ENCODE measurements at places on chromosomes 4 and X. TPM values are rescaled to one million over a fixed set of nuclear protein-coding genes. Genes with fewer than 3 reads are reported as not detected.

SPACA5 gene
- not detected for polyA plus RNA-seq

DGKK gene
- not detected for polyA plus RNA-seq

MAGED4B gene
- 34.2 TPM for polyA plus RNA-seq

CLTRN gene
- polyA plus RNA-seq = 0.83 TPM

USP17L12 gene
- polyA plus RNA-seq = not detected

PDK3 gene
- 1.5 TPM for polyA plus RNA-seq

RELL1 gene
- polyA plus RNA-seq = 17.2 TPM

CENPVL1 gene
- not detected for polyA plus RNA-seq

UGT2B7 gene
- polyA plus RNA-seq = not detected

- no peak for DNase-seq
Observed at GRCh38 chrX:111375747-111376146, 36.2 kb downstream of the DCX start.

DNA sequence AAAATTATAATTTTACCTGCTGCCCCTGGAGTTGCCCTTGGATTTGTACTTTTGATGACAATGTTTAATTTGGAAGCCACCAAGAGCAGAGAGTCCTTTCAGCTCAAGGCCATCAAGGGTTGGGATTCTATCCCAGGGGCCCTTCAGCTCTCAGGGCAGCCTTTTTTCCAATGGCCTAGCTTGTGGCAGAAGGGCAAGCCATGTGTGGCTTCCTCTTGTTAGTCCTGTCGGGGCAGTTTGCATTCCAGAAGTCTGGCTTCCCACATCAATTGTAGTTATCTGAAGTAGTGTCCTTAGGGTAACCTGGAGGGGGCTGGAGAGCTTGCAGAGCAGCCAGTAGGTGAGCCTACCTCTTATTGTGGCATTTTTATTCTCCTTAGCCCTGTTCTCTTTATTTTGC is 569.4 kb downstream of the TRAM1L1 start:
- DNase-seq = no peak

- peak; percentile 17 for DNase-seq
Observed at GRCh38 chr4:61740886-61741285, 540.8 kb downstream of the ADGRL3 start.

DNA sequence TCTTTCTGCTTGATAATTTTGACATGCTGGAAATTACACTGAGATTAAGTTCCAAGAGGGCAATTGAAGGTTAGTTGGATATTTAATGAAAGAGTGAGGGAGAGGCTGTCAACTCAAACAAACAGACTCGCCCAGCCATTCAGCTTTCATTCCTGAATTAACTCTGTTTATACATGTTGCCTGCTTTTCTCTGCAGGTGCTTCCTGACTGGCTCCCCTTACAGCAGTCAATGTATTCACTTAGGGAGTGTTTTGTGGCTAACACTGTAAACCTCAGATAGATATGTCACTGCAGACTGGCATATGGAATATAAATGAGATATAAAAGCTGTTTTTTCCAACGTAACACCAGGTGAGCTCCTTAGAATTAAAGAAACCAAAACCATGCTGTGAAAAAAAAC is 28.7 kb downstream of the TMPRSS11A start:
- DNase-seq = no peak

GRCh38 chrX:71081330-71082123 is 13.4 kb upstream of the SNX12 start:
- no peak for DNase-seq

DNA sequence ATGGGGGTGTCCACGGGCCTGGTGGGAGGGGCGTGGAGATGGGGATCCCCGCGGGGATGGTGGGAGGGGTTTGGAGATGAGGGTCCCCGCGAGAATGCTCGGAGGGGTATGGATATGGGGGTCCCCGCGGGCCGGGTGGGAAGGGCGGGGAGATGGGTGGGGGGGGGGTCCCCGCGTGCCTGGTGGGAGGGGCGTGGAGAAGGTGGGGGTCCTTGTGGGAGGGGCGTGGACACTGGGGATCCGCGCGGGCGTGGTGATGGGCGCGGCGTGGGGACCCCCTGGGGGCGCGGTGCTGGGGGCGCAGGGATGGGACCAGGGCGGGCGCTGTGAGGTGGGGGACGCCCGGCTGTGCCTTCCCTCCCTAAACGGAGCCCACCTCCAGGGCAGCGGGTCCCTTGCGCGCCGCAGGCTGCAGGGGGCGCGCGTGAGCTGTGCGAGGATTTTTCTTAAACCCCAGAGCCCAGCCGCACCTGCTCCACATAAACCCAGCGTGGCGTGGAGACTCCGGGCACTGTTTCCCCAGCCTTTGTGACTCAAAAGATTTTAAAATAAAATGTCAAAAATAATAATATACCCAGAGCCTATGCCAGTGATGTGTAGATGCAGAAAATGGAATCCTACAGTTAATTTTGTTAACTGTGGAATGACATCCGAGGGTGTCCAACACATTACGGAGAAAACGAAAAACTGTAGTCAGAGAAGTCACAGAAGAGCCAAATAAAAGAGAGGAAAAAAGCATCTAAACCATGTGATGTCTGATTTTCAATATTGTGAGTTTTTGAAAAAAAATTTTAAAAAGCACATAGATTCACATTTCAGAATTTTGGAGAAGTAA is 1.5 kb upstream of the ASMTL start:
- DNase-seq = peak; percentile 87

DNA sequence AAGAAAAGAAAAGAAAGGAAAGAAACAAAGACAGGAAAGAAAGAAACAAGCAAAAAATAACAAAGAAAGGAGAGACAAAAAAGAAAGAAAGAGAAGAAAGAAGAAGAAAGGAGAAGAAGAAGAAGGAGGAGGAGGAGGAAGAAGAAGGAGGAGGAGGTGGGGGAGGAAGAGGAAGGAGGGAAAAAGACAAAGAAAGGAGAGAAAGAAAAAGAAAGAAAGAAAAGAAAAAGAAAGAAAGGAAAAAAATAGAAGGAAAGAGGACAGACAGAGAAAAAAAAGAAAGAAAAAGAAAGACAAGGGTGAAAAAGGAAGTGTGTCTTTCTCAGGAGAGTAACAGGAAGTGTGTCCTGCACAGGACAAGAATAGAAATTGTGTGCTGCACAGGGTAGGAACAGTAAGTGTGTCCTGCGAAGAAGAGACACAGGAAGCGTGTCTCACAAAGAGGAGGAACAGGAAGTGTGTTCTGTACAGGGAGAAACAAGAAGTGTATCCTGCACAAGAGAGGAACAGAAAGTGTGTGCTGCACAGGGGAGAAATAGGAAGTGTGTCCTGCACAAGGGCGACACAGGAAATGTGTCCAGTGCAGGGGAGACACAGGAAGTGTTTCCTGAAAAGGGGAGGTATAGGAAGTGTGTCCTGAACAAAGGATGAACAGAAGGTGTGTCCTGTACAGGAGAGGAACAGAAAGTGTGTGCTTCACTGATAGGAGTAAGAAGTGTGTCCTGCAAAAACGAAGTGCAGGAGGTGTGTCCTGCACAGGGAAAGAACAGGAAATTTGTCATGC is 101.2 kb downstream of the ARSF start:
- DNase-seq = no peak

DNA sequence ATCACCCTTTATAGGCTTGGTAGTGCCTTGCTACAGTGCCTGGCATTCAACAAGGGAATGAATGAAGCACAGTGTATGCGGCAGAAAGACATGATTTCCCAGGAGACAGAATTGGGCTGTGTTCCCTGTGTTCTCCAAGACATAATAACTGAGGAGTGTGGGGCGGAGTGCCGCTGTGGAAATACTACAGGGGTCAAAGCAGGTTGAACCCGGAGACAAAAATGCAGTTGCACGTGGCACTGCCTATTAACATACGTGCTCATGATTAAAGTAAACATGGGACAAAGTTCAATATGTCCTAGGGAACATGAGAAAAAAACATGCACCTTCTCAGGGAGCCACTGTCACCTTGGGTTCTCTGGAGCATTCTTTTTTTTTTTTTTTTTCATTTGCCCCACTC is 820.8 kb downstream of the RPA4 start:
- DNase-seq = no peak

GRCh38 chr4:102552781-102553180 is 51.6 kb downstream of the NFKB1 start:
- no peak for DNase-seq

DNA sequence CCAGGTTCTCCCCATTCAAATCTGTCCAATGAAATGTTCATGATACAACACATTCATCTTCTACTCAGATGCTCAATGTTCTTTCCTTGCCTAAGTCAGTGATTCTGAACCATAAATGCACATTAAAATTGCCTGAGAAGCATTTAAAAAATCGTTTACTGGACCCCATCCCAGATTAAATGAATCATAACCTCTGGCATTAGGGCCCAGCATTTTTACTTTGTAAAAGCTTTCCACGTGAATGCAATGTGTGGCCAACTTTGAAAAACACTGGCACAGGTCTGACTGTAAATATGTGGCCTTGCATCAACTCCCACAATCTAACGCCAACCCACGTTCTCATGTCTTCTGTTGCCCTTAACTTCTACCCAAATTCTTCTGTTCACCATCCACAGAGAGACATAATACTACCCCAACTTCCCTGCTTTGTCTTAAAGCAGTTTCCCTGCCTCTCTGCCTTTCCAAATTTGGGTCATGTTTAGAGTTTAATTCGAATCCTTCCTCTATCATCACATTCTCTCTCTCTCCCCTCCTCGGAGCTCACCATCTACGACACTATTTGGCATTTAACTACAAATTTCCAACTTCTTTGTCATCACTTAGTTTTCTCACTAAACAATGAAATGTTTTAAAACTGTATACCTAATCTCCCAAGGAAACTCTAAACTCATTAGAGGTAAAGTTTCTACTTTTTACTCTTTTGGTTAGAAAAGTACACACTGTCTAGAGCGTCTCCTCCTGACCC is 78.7 kb downstream of the PRKG2 start:
- DNase-seq = peak; percentile 77

DNA sequence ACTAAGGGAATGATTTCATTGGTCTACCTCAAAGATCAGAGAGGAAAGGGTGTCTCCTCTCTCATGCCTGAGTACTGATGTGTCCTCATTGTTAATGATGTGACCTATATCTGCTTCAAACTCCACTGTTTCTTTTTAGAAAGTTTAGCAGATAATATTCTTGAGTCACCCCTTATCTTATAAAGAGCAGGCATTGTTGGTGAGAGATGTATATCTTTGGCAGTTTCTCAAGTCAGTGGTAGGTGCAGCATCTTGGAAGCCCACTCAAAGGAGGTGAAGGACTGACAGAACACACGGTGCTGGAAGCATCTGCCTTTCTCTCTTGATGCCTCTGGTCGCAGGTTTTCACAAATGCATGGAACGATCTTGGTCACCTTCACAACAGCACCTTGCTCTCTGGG is 71.2 kb downstream of the ZNF518B start:
- DNase-seq = no peak

- DNase-seq = no peak
Observed at GRCh38 chr4:144666539-144667175, 20.7 kb downstream of the HHIP start.

GRCh38 chrX:105909576-105909975 is 87.2 kb downstream of the NRK start:
- no peak for DNase-seq

DNA sequence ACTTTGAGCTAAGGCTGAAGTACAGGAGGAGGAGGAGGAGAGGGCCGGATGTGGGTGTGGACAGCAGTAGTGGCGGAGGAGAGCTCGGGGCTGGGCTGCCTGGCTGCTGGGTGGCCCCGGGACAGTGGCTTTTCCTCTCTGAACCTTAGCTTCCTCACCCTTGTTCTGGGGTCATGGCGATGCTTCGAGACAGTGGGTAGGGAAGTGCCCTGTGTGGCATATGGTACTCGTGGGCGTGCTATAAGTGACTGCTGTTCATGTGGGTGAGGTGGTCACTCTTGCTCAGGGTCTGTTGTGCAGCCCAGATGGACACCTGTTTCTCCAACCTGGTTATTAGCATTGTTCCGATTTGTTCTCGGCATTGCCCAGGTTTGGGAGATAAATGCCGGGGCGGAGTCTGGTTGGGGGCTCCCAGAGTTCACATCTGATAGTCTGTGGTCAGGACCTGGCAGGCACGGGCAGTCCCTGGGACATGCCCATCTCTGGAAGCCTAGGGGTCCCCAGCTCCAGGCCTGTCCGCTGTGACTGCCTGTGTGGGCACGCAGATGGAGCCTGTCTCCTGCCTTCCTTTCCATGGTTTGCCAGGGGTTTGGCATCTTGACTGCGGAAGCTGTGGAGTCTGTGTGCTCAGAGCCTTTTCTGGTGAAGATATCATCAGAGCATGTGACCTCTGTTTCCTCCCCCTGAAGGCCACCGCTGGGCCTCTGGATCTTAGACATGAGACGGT is 4.9 kb upstream of the CPZ start:
- no peak for DNase-seq

DNA sequence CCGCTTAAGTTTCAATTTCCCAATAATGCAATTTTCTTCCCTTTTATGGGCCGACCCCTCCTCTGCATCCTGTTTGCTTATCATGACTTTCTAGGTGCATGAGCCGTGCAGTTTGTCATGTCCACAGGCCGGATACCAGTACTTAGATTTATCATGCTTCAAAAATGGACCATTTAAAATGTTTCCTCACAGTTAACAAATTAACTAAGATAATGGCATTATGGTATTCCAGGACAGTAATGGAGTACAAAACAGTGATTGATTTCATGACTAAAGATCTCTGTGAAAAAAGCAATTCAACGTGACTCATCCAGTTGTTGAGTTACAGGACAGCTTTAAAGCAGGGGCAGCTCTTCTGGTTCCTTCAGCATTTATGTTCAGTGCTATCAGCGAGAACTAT is 23.0 kb downstream of the SNX25 start:
- DNase-seq = no peak

- no peak for DNase-seq
Observed at GRCh38 chr4:150164055-150164454, 85.8 kb downstream of the DCLK2 start.

DNA sequence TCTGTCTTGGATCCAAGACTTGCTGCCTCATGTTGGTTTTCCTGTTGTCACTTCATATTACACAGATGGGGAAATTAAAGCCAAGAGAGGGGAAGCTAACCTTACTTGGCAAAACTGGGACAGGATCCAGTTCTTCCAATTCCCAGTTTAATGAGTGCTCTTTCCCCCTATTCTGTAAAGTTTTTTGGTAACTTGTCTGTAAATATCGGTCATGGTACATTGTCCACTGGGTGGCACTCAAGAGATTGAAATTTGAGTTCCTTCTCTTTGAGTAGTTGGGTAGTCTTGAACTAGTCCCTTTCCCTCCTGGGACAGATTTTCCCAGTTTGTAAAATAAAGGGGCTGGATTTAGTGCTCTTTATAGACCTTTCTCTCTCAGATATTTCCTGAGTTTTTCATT is 12.4 kb upstream of the EOLA2 start:
- peak; percentile 18 for DNase-seq

GRCh38 chrX:71183341-71183740 is 38.7 kb downstream of the NLGN3 start:
- DNase-seq = peak; percentile 26

All from hindlimb muscle (tissue), 1 donor.